ENCODE measurements at places on chromosomes 1 and 21. TPM values are rescaled to one million over a fixed set of nuclear protein-coding genes. Genes with fewer than 3 reads are reported as not detected.

HPCA gene
- total RNA-seq, result not detected

GRCh38 chr1:111878649-111879048 lies 110.8 kb downstream of the KCND3 start:
- no peaks in the 10 kb centered on the region for H3K27me3 ChIP-seq
- H3K36me3 ChIP-seq, result no peaks in the 10 kb centered on the region
- H3K27ac ChIP-seq, result no peak overlapping the region
- no peak for DNase-seq
- H3K4me1 ChIP-seq, result no peaks in the 10 kb centered on the region

- DNase-seq, result no peak
- no peak overlapping the region for H3K4me3 ChIP-seq
- H3K4me1 ChIP-seq, result peaks cover 11% of the 10 kb centered on the region
- H3K27me3 ChIP-seq, result no peaks in the 10 kb centered on the region
Measured at GRCh38 chr1:54296666-54297065, 96.7 kb downstream of the MRPL37 start.

DNA sequence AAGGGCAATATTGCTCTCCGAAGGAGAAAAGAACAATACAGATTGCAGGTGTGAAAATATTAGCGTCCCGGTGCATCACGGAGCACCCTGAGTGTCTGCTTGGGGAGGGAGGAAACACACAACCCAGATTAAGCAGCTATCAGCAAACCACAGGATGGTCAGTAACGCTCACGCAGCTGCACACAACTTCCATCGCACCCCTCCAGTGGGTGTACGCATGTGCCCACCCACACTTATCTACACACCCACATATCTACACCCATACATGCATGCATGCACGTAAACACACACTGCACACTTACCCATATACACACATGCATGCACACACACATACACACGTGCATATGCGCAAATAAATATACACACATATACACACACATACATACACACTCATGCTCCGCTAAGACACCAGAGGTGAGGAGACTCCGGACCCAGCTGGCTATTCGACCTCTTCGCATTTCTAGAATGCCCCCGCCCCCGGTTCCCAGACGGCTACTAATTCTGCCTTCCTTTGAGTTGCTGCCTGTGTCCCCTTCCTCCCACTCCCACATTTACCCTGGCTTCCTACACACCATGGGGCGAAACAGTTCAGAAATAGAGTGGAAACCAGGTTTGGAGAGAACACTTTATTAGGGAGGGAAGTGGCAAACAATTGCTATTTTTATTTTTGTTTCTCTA lies 26.2 kb downstream of the ITPKB start:
- no peak for DNase-seq
- H3K36me3 ChIP-seq, result no peaks in the 10 kb centered on the region
- no peaks in the 10 kb centered on the region for H3K27me3 ChIP-seq
- H3K4me1 ChIP-seq, result no peaks in the 10 kb centered on the region
- no peak overlapping the region for H3K4me3 ChIP-seq
- peak overlapping the region; percentile 6 for H3K27ac ChIP-seq

Data from adrenal gland (tissue), 19 donors.